Stimulated activated naive CD4-positive, alpha-beta T cell (primary cell): ENCODE measurements at places on chromosomes 6 and 20.

GRCh38 chr20:19291024-19291817, 78.8 kb downstream of the SLC24A3 start:
- DNase-seq: no peak

- no peak for DNase-seq
Observed at GRCh38 chr6:52976591-52977035, 18.5 kb downstream of the GSTA4 start.

DNA sequence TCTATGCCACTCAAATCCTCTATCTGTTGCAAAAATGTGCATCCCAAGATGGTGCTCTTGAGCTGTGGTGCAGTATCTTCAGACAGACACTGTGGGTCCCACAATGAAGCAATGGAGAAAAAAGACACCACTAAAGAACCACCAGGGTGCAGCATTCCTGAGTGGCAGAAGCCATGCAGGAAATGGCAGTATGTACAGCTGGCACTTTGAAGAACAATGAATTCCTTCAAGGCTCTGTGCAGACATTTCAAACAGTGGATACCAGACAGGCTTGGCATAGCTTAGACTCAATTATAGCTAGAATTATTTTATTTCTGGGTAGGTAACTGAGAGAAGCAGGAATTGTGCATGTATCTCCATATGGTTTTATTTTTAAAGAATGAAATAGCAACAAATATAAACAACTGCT, 24.0 kb upstream of the HDAC2 start:
- DNase-seq: no peak

DNA sequence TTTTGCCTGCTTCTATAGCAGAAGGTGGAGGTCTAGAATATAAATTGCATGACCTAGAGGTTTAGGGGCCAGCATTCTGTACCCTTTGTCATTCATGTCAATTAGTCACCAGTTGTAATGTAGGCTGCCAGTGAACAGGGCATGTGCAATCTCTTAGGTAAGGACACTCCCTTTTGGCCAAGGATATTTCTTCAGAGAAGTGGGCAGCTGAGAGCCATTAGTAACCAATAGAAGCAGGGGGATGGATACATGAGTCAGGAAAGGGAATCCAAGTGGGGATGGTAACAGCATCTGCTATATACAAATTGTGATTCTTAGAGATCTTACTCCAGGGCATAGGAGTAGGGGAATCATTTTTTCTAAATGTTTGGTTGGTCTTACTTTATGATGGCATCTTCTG, 494.2 kb upstream of the JAG1 start:
- DNase-seq: no peak

DNA sequence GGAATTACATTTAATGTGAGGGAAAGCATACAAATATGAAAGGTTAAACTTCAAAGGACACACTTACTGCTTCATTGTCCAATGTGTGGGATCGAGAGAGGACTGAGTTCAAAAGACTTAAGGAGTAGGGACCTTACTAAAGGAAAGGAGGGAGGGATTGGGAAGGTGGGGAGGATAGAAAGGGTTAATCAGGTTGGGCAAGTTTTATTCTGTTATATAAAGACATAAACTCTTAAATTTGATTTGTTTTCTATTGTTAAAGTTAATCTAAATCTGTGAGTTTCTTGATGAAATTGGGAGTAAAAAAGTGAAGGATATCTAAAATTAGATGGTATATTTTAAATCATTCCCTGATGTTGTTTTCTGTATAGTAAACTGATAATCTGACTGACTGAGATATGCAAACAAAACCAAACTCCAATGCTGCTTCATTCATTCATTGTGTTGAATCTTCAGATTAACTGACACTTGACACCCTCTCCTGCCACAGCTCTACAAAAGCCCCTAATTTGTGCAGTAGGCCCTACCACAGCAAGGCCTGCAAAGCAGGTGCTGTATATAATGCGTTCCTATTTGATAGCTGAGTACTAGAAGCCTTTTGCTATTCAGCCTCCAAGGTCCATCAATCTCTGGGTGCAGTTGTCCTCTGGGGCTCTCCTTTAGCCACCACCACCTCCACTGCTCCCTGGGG, 1.3 kb upstream of the UBE2J1 start:
- no peak for DNase-seq

DNA sequence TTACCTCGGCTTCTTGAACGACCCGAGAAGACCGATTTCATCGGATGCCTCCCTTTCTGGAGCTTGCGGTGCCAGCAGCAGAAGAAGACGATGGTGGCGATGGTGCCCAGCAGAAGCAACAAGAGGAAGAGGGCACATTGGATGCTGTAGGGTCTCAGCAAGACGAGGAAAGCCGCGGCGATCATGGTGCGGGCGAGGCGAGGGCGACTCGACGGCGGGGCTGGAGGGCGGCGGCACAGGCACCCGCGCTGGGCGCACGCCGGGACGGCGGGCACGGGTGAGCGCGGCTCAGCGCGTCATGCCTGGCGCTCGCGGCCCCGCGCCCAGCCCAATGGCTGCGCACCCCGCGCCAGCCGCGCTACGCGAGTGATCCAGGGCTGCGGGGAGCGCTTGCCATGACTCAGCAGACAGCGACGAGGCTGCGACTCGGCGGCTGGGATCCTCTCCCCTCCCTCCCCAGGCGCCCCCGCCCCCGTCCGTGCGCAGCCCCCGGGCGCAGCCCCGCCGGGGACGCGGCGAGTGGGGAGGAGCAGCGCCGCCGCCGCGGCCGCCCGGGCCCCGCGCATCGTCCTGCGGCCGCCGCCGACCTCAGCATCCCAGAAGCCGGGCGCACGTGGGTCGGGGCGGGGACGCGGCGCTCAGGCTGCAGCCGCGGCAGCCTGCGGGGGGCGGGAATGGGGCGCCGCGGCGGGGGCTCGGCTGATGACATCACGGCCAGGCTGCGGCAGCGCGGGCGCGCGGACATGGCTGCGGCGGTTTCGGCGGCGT, at the start of gene BEND6:
Gene BEND6 (plus strand): TSS at position 705 of the 768 bp plus-strand sequence. CDS start 26,704 bp downstream, outside the sequence.
- DNase-seq: peak; percentile 3

DNA sequence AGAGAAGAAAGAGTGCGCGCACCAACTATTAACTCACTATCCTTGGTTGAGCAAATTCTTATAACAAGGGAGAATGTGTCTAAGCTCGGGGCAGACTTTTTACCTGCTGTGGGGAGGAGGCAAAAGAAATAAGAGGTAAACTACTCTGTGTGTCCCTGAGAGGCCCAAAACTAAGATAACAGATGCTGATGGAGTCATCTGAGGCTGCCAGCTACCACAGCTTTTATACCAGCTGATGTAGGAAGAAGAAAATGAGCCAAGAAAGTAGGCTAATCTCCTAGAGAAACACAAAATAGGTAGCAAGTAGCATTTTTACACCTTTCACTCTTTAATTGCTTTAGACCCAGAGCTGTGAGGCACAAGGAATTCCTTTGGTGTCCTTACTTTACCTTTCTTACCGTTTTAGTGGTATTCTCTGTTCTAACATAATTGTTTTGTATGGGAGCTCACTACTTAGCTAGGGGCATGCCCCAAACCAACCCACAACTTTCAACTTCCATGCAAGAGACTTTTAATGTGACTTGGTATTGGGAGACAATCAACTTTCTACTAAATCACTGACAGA, 27.8 kb upstream of the PIM1 start:
- DNase-seq: no peak

GRCh38 chr6:46243754-46244153, 73.0 kb upstream of the ENPP5 start:
- DNase-seq: no peak

DNA sequence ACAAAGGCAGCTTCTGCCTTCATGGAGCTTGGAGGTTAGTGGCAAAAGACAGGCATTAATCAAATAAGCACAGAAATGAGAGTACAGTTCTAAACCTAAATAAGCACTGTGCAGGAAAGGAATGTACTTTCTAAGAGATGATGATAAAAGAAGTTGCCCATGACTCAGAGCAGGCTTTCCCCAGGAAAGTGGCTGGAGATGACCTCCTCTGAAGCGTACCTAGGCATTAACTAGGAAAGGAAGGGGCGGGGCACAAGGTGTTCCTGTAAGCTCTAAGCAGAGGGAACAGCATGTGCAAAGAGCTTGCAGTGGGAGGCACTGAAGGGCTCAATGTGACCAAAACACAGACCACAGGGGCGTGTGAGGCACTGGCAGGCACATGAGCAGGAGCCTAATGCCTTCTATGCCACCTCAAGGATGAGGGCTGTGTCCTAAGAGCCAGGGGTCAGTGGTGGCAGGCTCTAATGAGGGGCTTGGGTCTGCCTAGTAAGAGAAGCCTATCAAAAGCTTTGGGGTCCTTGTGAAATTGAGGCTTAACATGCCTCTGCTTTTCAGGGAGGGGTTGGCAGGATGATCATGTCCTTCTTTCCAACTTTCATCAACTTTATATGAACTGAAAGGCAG, 4.9 kb downstream of the SSTR4 start:
- DNase-seq: no peak

- no peak for DNase-seq
Observed at GRCh38 chr20:46951840-46952497, 57.3 kb downstream of the EYA2 start.

DNA sequence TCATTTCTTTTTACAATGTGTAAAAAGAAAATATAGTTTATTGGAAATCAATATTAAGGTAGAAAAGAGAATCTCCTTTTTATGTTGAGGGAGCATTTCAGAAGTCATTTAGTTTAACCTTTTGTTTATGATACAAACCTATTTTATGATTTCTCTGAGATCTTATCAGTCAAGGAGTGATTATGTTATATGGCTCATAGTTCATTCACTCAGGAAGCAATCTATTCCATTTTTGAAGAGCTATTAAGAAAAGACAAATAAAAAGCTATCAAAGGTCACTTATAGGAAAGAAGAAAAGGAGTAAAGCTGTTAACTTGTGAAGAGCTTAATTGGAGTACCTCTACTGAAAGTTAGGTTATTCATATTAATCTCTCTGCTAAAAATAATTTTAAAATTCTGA, 526.6 kb upstream of the JAG1 start:
- no peak for DNase-seq

DNA sequence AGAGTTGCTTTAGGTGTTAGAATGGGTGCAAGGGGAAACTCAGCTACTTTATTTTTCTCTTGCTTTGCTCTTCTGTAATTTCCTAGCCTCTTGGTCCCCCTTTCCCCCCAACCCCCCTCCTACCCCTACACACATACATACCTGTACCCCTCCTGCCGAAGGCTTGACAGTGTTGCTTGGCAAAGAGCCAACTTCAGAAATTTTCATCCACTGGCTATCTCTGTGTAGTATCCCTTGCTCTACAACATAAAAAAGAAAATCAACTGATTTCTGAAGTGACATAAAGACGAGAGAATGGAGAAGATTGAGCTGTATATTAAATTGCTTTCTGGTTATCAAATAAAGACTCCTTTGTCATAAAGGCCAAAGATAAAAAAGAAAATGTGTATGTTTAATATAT, 498.1 kb upstream of the SOX4 start:
- DNase-seq: no peak

DNA sequence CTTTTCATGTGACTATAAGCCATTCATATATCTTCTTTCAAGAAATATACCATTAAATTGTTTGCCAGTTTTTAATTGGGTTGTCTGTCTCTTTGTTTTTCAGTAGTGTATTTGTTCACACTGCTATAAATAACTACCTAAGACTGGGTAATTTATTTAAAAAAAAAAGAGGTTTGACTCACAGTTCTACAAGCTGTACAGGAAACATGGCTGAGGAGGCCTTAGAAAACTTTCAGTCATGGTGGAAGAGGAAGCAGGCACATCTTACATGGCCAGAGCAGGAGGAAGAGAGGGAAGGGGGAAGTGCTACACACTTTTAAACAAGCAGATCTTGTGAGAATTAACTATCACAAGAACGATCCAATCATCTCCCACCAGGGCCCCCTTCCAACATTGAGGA, 255.3 kb downstream of the EPM2A start:
- no peak for DNase-seq

GRCh38 chr6:83310046-83310445, 116.9 kb downstream of the RWDD2A start:
- no peak for DNase-seq

DNA sequence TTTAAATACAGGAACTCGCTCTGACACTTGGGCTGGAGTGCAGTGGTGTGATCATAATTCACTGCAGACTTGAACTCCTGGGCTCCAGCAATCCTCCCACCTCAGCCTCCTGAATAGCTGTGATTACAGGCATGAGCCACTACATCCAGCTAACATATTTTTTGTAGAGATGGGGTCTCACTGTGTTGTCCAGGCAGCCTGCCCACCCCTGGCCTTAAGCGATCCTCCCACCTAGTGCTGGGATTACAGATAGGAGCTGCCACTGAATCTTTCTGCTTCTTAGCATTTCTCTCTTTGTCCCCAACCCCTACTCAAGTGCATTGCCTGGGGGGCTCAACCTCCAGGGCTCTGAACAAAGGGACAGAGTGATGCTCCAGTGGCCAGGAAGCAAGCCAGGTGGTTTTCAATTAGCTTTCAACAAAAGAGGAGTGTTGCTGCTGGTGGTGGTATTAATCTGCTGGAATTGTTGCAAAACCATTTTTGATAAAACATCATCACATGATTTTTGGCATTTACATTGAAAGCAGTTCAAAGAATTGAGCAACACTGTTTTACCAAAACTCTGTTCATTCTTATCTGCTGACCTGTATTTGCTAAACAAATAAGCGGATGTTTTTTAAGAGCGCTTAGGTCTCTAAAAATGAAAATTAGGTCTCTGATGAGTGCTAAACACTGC, 40.4 kb upstream of the BPIFA2 start:
- no peak for DNase-seq

GRCh38 chr6:35154262-35154661, 13.1 kb upstream of the TCP11 start:
- DNase-seq: no peak
